RPMI7951 (cell line): ENCODE measurements at places on chromosomes 5 and 9. TPM values are rescaled to one million over a fixed set of nuclear protein-coding genes. Genes with fewer than 3 reads are reported as not detected.

GRCh38 chr9:19920401-19920800 is 131.6 kb upstream of the SLC24A2 start:
- no peak for DNase-seq

- DNase-seq = peak; percentile 3
These were observed 14.8 kb upstream of the FSTL4 start for GRCh38 chr5:133627180-133627579.

DNA sequence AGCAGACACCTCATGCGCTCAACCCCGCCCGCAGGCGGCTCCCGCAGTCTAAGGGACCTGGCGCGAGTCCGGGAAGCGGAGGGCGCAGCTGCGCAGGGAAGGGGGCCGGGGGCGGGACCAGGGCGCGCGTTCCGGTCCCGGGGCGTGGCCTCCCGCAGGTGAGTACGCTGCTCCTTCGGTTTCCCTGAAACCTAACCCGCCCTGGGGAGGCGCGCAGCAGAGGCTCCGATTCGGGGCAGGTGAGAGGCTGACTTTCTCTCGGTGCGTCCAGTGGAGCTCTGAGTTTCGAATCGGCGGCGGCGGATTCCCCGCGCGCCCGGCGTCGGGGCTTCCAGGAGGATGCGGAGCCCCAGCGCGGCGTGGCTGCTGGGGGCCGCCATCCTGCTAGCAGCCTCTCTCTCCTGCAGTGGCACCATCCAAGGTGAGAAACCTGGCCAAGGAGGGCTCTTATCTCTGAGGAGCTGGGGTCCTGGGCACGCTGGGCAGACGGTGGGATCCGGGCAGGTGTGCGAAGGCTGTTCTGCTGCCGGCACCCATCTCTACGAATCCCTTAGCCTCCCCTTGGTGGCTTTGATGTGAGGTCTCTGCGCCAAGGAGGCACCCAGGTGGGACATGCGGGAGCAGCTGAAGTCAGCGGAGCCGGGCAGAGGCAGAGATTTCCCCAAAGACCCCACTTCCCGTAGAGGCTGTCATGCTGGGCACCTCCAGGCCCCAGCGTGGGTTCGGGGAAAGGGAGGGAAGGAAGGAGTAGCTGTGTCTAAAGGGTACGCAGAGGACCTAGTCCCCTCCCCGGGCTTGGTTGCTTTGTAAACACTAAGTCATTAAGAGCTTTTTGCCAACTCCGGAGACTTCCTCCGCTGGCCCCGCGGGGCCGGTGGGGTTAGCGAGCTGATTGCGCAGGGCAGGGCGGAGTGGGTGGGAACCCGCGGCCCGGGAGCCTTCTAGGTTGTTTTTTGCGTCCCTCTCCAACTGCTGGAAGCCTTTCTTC is at the start of gene F2RL1:
Gene F2RL1 (plus strand): TSS at position 187 of the 988 bp plus-strand sequence. CDS start 153 bp downstream, at position 340.
- DNase-seq = peak; percentile 69

GRCh38 chr5:98796197-98796972 is 22.9 kb downstream of the RGMB start:
- DNase-seq = peak; percentile 41

DNA sequence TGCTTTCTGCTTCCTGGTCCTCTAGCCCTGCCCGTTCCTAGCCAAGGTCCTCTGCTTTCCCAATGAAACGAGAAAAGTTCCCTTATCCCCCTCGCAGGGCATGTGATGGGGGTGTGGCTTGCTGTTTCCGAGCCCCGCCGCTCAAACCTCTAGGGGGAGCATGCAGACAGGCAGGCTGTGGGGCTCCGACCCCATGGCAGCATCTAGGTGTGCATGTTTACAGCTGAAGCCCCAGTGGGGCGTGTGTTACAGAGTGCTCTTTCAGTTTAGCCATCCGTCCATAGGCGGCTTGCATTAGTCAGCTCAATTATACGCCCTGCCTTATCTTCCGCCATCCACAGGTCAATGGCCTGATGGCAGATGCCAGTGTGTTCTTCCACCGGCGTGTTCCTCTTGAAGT is 48.3 kb upstream of the SPATA31E1 start:
- peak; percentile 43 for DNase-seq

GRCh38 chr9:127121628-127122175 is 733 bp downstream of the ANGPTL2 start:
- DNase-seq = peak; percentile 42

DNA sequence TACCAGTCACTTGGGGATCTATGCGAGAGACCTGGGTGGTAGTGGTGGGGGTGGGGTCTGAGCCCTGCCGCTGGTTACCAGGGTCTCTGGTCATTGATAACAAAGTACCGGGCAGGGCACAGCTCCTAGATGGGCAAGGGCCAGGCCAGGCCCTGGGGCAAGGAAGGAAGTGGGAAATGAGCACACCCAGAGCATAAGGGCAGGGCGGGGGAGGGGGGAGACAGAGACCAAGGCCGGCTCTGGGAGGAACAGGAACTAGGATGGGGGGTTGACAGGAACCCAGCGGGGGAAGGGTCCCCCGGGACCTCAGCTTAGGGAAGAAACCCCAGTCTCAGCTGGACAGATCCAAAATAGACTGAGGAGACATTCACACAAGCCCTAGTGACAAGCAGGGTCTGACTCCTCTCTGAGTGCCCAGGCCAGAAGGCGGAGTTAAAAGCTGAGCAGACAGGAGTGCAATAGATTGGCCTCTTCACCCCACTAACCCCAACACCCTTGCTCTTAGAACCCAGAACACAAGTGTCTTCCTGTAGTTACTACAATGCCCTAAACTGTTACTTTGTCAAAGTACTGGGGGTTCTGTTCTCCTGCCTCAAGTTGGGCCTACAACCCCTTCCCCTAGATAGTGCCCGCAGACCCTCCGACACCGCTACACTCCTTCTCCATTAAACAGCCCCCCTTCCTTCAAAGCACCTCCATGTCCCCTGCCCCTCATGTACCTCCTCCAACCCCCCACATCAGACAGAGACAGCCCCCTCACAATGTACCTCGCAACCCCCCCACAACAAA is 628 bp downstream of the ATOSB start:
- DNase-seq = peak; percentile 75

GRCh38 chr9:16680975-16681651 is 189.4 kb downstream of the BNC2 start:
- DNase-seq = peak; percentile 81

DNA sequence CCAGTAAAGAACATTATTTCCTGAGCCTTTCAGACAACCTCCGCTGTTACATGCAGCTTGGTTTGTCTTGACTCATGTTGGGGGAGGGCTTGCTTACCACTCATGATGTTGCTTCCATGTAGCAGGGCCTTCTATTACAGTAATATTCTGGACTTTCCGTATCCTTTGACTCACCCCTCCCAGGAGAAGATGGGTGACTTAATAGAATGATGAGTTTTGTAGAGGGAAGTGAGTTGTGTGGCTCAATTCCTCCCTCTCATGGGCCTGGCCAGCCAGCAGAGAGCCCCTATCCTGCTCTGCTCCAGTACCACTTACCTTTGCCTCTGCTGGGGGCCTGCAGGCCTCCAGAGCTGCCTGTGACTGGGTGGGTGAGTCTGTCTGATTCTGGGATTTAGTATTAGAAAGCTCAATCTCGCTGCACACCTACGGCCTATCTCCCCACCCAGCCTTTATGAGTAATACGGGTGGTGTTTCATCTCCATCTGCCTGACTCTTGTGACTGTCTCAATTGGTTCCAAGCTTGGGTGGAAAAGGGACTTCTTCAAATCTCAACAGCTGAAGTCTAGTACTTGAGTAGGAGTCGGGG is 52.6 kb upstream of the KLF9 start:
- DNase-seq = peak; percentile 54

- peak; percentile 61 for DNase-seq
These were observed 58.5 kb downstream of the ALDH1A1 start for GRCh38 chr9:72894342-72894741.

GRCh38 chr9:36872641-36873040 is 161.4 kb downstream of the PAX5 start:
- DNase-seq = no peak

GRCh38 chr9:107155244-107155817 is 127.7 kb upstream of the RAD23B start:
- no peak for DNase-seq

DNA sequence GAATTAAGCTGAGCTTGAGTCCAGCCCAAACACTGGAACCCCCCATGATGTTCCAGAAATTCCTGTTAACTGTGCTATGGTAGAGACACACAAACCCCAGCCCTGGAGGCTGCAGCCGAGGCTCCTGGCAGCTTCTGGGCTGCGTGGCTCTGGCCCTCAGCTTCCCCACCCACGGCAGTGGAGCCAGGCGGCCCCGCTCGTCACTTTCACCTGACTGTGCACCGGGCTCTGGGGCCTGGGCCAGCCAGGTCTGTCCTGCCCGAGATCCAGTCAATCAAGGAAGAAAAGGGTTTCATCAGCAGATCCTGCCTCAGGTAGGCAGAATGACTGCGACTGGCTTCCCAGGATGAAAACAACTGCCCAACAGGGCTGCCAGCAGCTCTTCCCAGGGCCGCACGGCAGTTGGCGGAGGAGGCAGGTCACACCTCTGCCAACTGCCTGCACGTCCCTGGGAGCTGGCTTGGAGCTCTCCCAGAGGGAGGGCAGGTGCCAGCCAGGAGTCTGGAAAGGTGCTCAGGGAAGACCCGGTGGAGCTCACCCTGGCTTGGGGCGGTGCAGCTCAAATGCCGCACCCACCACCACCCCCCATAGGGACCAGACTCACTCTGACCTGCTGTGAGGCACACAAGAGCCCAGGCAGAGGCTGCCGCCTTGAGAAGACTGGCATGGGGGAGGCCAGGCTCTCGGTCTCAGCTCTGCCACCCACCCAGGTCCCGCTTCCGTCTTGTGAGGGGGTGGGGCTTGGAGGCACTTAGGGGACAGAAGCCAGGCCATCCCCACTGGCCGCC is 20.7 kb downstream of the BRD3 start:
- no peak for DNase-seq

DNA sequence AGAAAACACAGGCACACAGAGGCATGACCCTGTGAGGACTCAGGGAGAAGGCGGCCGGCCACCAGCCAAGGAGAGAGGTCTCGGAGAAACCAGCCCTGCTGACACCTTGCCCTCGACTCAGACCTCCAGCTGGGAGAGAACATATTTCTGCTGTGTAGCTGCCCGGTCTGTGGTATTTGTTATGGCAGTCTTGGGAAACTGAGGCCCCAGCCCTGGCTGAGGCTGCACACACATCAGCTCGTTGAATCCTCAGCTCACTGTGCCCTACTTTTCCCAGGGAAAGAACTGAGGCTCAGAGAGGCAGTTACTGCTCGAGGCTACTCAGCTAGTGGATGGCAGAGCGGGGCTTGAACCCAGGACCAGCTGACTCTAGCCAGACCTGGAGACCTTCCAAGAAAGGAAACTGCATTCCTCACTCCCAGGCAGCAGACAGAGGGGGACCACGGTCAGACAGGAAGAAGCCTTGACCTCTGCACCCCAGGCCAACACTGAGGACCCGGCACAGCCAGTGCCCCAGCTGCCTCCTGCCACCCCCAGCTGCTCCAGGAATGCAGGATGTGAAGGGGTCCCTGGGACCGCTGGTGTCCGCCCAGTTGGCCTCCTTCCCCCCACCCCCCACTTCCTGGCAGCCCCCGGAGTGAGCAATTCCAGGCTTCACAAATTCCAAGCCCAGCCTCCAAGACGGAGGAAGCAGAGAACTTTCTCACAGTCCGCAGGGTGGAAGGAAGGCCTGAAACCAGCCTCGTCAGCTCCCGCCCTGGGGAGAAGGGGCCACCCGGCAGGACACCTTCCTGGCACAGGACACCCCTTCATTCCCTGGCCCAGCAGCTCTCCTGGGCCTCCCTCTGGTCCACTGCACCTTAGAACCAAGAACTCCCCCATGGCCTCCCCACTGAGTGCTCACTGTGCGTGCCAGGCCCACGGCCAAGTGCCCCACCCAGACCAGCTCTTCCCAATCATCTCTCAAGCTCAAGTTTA is 69.9 kb downstream of the LRSAM1 start:
- peak; percentile 94 for DNase-seq

DNA sequence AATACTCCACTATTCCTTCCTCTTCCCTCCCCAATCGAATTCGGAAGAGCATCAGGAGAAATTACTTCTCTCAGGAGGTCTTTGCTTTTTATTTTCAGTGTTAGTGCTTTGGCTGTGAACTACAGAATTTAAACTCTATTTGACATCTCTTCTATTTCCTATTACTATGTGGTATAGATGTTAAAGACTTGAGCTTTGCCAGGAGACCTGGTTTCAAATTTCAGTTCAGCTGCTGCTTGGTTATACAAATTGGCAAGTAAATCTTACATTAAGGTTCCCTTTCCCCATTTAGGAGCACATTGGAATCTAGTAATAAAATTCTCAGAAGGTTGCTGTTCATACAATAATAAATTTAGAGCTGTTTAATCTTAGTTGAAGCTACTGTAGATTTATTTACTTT is 13.1 kb downstream of the UHRF2 start:
- DNase-seq = no peak

The SPATA31D4 gene
- total RNA-seq = not detected in 2 replicates

The SPINK5 gene
- total RNA-seq = not detected in 2 replicates

The CARTPT gene
- not detected in 2 replicates for total RNA-seq

The KIAA0825 gene
- 1.5 and 2.3 TPM in 2 replicates for total RNA-seq

The CCNO gene
- total RNA-seq = 1.2 and 2.6 TPM in 2 replicates

The HMGCR gene
- 28.4 and 33.9 TPM in 2 replicates for total RNA-seq
